Astrocyte of the hippocampus (primary cell): ENCODE measurements at places on chromosomes 4 and X.

DNA sequence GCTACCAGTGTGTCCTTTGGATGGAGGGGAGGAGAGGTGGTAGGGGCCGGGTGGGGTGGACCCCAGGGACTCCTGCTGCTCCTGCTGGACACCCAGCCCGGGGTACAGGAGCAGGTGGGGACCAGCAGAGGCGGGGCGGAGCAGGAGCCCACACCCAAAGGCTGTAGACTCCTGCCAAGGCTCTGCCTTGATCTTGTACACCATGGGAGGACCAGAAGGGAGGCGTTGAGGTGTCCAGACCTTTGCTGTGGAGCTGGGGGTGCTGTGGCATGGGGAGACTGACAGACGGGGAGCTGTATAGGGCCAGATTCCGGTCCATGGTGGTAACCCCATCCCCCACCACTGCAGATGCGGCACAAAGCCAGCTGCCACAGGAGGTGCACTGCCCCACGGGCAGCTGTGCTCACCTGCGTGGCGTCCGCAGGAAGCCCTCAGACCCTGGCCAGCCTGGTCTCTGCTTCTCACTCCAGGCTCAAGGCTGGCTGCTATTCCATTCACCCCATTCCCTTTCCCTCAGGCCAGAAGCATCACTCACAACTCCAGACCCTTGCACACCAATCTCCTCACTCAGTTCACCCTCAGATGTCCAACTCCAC lies 5.0 kb upstream of the SLC26A1 start:
- DNase-seq = no peak

- DNase-seq = no peak
Measured at GRCh38 chrX:3191201-3191600, 149.9 kb downstream of the ARSF start.

- DNase-seq = no peak
Measured at GRCh38 chr4:108036213-108036612, 46.5 kb downstream of the HADH start.

DNA sequence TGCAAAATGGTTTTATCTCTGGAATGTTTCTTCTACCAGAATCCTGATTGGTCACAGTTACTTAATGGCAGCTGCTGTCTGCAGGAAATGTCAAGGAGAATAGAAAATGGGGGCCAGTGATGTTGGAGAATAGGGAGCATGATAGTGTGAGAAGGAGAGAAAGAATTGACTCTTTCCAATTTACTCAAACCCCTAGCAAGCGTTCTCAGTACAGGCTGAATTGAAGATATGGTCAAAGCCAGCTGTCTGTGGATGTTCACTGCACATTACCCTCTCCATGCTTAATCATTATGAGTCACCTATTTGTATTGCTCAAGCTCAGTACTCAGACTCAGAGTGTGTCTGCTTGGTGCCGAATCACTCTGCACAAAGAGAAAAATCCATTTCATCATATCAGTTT lies 57.8 kb upstream of the FAM47B start:
- DNase-seq = peak; percentile 55

DNA sequence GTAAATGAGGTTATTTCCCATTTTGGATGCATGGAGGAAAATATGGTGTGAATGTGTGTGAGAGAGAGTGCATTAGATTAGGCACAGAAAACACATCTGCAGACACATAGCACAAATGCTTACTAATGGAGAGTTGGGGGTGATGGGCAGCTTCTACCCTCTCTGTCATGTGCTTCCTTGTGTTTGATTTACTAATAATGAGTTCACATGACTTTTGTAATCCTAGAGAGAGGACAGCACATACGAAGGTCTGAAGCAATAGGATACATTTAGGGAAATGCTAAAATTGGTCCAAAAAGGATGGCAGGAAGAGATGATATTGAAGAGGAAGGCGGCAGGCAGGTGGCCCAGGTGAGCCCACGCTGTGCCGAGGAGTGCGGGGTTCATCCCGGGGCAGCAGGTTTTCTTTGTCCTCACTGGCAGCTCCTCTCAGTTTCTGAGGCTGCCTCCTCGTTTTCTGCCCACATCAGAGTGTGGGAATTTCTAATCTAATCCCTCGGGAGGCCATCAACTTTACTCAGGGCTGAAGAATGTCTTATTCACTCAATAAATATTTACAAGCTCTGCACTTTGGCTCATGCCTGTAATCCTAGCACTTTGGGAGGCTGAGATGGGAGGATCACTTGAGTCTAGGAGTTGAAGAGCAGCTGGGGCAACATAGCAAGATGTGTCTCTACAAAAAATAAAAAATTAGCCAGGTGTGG lies 15.9 kb upstream of the MAP9 start:
- peak; percentile 67 for DNase-seq

- DNase-seq = no peak
Measured at GRCh38 chr4:35649778-35650177, 594.5 kb downstream of the ARAP2 start.

- DNase-seq = no peak
Measured at GRCh38 chr4:181896614-181897013, 346.6 kb upstream of the TENM3 start.

DNA sequence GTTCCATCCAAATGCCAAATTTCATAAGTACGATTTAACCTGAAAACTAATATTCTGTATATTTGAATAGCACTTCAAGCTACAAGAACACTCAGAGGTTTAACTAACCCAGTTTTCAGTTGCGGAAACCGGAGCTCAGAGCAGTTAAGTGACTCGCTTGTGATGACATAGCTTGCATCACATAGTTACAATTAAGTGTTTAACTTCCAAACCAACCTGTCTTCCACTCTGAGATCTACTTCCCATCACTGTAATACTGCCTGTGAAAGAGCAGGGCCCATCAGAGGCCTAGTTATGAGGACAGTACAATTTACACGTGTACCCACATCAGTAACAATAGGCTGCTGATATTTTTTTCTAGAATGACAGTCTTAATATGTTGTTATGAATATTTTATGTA lies 120.3 kb downstream of the MAD2L1 start:
- DNase-seq = no peak

GRCh38 chr4:53479736-53480525 lies 102.5 kb downstream of the FIP1L1 start:
- DNase-seq = peak; percentile 80

GRCh38 chr4:136036744-136037143 lies 1495.5 kb downstream of the PCDH18 start:
- DNase-seq = peak; percentile 55

DNA sequence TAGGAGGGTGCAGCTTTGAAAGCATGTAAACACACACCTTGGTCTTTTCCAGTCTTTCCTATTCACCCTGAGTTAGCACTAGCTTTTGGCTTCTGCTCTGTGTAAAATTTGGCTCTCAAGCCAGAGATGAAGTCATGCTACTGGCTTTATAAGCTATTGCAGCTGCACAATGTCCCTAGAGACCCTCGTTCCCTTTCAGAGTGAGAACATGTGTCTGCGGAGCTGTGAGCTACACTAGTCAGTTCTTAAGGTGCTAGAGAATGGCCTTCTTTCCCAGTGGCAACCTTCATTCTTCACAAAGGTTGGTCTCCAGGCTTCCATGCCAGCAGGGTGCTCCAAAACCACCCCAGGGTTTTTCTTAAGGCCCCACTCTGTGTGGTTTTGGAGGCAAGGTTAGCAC lies 199.1 kb downstream of the SPATA18 start:
- DNase-seq = no peak
